Stimulated activated CD4-positive, alpha-beta T cell treated with anti-CD3 and anti-CD28 coated beads, Interleukin-4, amount 100 ng/mL, for 1 hour (primary cell): ENCODE measurements at places on chromosomes 4 and X.

- no peak for DNase-seq
Observed at GRCh38 chr4:26367811-26368210, 47.0 kb downstream of the RBPJ start.

DNA sequence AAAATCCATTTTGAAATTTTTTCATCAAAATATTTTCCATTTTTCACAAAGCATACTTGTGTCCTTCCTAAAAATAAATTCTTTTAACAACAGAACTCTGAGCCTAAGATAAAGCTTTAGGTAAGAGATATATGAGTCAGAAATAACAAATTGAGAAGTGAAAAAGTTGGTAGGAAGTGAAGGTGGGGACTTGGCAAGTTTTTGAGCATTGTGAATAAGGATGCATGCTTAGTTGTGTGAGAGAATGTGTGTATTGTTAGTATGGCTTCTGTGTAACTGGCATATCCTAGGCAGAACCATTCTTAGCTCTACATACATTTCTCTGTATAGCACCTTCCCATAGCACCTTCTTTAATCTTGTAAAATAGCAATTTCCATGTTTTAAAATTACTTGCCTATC is 6.8 kb downstream of the ASB5 start:
- no peak for DNase-seq

GRCh38 chr4:24858550-24858949 is 54.3 kb downstream of the CCDC149 start:
- no peak for DNase-seq

DNA sequence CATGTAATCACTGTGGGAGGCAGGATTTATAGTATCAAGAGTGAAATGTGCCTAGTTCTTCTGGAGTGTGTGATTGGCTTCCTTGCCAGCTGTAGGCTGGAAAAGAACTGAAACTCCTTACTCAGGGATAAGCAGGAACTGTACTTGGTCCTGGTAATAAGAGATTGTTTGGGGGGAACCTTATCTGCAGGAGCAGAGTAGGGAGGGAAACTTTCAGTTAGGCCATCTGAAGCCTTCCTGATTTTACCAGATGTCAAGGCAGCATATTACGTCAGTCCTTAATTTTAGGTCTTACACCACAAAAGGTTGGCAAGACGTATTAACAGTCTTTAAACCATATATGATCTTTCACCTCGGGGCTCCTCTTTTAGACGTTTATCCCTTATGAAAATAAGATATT is 231.5 kb upstream of the FMR1 start:
- no peak for DNase-seq

- no peak for DNase-seq
Observed at GRCh38 chrX:19684311-19684710, 169.0 kb upstream of the MAP3K15 start.

DNA sequence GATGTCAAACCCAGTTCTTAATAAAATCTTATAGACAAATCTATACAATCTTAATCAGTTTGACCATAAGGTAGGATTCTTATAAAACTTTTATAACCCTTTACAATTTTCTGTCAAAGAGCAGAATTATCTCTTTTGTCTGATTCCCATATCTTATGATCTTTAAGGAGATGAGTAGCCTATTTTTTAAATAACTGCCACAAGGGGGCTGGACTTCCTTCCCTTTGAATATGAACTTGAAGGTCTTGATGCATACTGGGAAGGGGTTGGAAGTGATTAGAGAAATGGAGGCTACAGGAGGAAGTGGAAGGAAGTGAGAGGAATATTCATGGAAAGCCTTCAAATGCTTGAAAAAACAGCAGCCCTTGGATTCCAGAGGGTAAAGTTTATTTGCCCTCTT is 111.1 kb downstream of the APOOL start:
- no peak for DNase-seq

DNA sequence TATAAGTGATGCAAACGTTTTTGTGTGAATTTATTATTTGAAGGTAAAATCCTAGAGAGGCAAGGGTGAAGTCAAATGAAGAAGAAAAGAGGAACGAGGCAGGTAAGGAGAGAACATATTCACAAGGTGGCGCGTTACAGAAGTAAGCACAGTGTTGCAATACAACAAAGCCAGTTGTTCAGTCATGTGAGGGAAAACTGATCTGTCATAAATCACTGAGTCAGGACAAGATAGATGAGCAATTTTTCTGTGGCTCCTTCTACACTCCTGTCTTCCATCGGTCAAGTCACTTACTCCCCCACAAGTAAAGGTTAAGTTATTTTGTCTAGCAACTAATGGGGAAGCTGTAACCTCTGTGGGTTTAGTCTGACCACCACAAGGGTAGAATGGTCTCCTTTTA is 203.0 kb upstream of the GK2 start:
- DNase-seq: no peak
